Fibroblast of gingiva (primary cell): ENCODE measurements at places on chromosomes 2 and 18.

DNA sequence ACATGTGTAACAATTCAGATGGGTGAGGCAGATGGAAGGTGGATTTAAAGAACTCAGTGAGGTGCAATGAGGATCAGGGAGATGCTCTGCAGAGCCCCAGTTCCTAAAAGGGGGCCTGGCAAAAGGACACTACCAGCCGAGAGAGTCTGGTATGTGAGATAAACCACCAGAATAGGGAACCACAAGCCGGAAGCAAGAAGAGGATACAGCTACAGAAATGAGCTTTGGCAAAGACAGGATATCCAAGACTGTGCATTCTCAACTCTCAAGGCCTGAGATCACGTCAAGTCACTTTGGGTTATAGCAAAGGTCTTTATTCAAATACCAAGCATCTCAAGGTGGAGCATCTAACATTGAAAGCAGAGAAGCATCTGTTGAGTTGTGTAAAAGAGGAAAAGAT, 293.5 kb downstream of the ARHGAP15 start:
- no peak for DNase-seq

GRCh38 chr2:152565884-152566727, 151.2 kb downstream of the PRPF40A start:
- DNase-seq, result no peak

GRCh38 chr2:241902357-241902991, 32.9 kb downstream of the RTP5 start:
- no peak for DNase-seq

- DNase-seq, result no peak
Observed at GRCh38 chr18:58640428-58640805, 11.5 kb upstream of the ALPK2 start.

- no peak for DNase-seq
Observed at GRCh38 chr2:226172939-226173338, 626.7 kb downstream of the IRS1 start.

DNA sequence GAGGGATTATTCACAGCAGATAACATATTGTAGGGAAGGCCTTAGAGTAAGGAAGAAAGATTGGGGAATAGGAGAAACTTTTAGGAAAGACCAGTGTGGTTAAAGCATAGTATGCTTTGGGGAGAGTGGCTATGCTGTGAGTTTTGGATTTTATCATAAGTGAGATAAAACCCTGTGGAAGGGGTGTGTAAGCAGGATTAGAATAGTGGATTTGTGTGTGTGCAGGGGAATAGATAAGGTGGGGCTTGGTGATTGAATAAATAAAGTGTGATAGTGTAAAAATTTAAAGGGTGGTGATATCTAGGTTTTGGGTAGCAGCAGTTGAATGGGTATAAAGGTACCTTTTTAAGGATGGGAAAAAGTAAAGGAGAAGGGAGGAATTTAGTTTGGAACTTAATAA, 137.7 kb downstream of the NCOA1 start:
- DNase-seq, result no peak

- DNase-seq, result no peak
Observed at GRCh38 chr2:239814861-239815601, 210.1 kb downstream of the NDUFA10 start.

GRCh38 chr18:34493566-34494358, 216.3 kb upstream of the DTNA start:
- DNase-seq, result no peak

DNA sequence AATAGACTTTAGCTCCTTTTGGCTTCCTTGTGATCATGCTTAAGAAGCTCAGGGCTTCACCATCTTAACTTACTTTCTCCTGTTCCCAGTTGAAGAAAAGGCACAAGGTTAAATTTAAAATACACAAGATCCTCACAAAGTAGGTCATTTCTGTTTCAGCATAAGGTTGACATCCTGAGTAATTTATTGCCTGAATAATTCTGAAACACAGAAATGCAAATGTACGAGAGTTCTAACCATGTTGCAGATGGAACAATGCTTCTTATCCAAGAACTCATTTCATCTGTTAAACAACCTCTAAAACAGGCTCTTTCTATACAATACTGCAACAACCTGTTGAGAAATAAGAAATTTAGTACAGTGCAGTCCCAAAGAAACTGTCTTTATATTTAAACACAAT, 395.2 kb downstream of the BCL11A start:
- DNase-seq, result no peak

- no peak for DNase-seq
Observed at GRCh38 chr18:29153091-29153490, 976.2 kb upstream of the CDH2 start.

- no peak for DNase-seq
Observed at GRCh38 chr2:168482269-168482668, 26.2 kb downstream of the CERS6 start.

GRCh38 chr2:113175042-113175628, 1.4 kb downstream of the PSD4 start:
- DNase-seq, result no peak

DNA sequence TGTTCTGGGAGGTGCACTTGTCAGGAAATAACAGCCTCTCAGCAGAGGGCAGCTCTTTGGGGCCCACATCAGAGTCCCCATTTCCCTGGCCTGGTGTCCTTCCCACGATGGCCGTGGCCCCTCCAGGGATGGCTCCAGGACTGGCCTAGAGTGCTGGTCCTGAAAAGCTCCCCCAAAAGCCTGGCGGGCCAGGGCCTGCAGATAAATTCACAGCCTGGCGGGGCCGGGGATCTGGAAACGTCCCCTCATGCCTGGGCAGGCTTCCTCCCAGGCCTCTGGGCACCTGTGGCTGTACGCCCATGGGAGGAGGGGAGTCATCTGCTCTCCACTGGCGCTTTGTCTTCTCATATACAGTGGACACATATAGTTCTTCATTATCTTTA, 52.6 kb upstream of the HS6ST1 start:
- DNase-seq, result no peak

DNA sequence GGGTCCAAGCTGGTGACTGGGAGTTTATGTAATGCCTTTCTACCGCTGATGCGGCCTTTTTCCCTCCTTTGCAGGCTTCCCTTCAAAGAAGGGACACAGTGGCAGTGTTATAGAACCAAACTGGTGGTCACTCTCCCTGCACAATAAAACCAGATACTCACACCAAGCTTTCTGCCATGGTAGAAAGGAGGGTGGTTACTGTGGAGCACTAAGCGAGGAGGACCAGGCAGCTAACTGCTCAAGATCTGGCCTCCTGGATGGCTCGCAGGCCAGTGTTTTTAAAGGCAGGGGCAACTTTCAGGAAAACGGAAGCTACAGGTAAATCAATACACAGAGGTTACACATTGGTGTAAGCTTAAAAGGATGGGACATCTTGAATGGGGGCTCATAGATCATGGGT, 89.4 kb downstream of the BIN1 start:
- DNase-seq, result no peak

GRCh38 chr2:231683292-231684235, 24.8 kb upstream of the PTMA start:
- no peak for DNase-seq

- DNase-seq, result no peak
Observed at GRCh38 chr18:56302156-56302555, 336.2 kb downstream of the TXNL1 start.

DNA sequence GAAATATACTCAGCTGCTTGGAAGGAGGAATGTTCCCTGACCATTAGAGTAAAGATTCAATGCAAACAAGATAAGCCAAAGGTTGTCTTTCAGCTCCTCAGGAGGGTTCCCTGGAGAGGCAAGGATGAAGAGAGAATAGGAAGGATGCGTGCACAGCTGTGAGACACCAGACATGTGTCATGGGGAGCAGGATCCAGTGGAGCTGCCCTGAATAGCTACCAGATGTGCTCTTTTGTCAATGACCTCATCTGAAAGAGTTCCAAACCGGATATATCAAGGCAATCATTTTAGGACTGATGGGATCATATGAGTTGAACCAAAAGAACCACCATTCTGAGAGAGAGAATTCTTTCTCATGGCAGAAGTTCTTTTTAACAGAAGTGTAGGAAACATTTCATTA, 490.6 kb downstream of the IRS1 start:
- peak; percentile 51 for DNase-seq

GRCh38 chr2:236876642-236877041, 209.0 kb upstream of the COPS8 start:
- no peak for DNase-seq

- DNase-seq, result peak; percentile 64
Observed at GRCh38 chr2:200786826-200787225, 24.9 kb upstream of the BZW1 start.

DNA sequence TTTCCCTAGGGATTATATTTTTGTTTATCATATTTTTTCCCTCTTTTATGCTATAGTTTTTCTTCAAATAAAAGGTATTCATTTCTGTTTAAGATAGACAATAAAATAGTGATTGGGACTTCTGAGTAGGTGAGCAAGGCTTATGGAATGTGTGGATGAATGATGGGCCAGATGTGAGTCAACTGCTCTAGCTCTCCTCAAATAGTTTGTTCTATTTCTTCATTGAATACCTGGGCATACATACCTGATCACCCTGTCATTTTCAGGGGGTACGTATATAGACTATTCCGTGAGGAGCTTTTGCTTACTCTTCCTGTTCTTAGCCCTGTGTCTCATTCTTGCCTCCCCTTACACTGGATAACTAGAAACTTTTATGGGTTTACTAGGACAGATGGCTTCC, 41.9 kb downstream of the BABAM2 start:
- DNase-seq, result no peak

- DNase-seq, result peak; percentile 8
Observed at GRCh38 chr18:22846088-22846683, 86.9 kb upstream of the RBBP8 start.

- no peak for DNase-seq
Observed at GRCh38 chr2:61688369-61689334, 150.5 kb upstream of the XPO1 start.

GRCh38 chr2:64179582-64180321, 35.5 kb upstream of the PELI1 start:
- DNase-seq, result peak; percentile 49

GRCh38 chr18:44724105-44724778, 43.6 kb downstream of the SETBP1 start:
- no peak for DNase-seq

DNA sequence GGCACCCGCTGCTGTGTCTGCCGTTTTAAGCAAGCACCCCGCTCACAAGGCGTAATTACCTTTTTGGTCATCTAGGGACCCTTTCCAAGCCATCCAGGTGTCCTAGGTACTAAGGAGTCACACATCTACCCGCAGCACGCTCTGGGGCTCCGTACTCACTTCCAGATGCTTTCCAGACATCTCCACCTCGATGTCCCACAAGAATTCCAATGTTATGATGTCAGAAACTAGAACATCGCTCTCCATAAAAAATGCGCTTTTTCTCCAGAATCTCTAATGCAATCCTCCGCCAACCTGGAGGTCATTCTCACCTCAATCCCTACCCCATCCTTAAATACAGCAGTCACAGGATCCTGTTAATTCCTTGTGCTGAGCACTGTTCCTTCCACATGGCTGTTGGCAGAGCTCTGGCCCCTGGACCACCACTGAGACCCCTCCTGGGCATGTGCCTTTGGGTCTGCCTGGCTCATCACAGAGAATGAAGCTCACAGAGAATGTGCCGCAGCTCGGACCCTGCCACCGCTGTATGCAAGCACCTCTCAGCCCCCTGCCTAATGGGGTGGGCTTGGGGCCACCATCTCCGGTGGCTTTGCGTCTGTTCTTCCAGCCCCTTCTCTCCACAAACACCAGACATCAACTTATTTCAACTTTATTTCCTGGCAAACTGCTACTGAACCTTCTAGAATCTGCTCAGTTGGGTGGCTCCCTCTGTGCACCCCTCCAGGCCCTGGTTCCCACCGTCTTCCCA, 4.6 kb upstream of the PXDN start:
- DNase-seq, result no peak

DNA sequence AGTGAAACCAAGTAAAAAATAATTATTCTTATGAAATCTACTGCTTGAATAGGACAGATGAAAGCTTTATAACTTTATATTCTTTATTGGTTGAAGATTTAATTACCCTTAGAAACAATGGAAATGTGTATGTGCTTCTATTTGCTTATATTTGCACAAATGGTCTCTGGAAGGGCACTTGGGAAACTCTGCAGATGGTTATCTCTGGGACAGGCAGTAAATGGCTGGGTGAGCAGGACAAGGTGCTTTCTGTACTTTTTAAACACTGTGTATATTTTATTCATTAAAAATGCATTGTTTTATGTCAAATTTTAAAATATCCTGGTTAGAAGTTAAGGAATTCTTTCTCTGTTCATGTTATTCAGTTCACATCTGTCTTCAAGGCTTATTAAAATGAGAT, 131.1 kb downstream of the LRRTM4 start:
- DNase-seq, result no peak

DNA sequence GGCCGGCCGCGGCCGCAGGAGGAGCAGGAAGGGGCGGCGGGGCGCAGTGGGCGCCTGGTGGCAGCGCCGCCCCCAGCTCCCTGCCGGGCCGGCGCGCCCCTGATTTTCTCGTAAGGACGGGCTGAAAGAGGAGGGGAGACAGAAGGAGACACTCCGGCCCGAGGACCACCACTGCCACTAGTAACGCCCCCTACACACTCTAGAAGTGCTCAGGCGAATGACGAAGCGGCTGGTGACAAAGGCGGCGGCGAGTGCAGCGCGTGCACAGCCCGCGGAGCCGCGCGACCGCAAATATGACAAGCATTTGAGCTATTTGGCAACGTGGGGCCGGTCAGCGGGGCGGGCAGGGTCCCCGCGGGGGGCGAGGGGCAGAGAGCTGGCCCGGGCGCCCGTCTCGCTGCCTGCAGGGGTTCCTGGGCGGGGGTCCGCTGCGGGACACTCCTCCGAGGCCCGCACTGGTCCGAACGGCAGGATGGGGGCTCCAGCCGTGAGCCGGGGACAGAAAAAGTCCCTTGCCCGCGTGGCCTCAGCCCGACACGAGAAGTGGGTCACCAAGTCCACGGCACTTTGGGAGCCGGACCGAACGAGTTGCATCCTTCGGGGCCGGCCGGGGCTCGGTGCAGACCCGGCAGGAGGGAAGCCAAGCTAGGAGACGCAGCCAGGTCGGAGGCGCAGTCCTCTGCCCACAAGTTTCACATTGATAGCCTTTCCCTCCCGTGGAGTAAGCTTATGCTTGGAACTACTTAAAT, 524 bp upstream of the SERTAD2 start:
- DNase-seq, result peak; percentile 87

- DNase-seq, result no peak
Observed at GRCh38 chr2:203949228-203949627, 12.7 kb downstream of the ICOS start.

GRCh38 chr2:45140675-45141074, 131.4 kb upstream of the SIX2 start:
- DNase-seq, result no peak

GRCh38 chr2:16652296-16653082, 13.1 kb downstream of the CYRIA start:
- no peak for DNase-seq

DNA sequence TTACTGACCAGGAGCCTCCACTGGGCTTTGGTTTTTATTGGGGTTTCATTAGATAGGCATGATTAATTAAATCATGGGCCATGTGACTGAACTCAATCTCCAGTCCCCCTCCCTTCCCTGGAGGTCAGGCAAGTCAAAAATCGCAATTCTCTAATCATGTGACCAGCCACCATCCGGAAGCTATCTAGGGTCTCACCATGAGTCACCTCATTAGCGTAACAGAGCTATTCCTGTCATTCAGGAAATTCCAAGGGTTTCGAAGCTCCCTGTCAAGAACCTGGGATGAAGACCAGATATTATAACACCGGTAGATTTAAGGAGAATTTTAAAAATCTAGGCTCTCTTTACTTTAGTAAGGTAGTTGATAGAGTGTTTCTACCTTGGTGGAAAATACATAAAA, 180.3 kb upstream of the TCF4 start:
- DNase-seq, result no peak

- DNase-seq, result no peak
Observed at GRCh38 chr2:112257575-112257974, 2.7 kb upstream of the ZC3H8 start.
